PC-9 (cell line): ENCODE measurements at places on chromosomes 12 and 14.

- no peak for DNase-seq
Measured at GRCh38 chr12:116694653-116695463, 43.0 kb downstream of the SPRING1 start.

DNA sequence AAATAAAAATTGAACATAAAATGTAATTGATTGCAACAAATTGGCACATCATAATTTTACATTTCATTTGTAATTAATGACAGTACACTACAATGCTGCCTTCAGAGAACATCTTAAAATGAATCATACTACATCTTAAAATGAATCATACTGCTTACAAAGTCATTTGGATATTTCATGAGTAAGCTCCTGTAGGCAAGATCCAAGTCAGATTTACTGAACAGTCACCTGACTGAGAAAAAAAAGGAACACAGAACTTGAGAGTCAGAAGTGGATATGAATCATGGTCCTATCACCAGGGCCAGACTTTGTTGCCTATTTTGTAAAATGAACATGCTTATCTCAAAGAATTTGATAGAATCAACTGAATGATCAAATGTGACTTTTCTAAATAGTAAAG lies 32.7 kb upstream of the FBLN5 start:
- DNase-seq, result no peak

DNA sequence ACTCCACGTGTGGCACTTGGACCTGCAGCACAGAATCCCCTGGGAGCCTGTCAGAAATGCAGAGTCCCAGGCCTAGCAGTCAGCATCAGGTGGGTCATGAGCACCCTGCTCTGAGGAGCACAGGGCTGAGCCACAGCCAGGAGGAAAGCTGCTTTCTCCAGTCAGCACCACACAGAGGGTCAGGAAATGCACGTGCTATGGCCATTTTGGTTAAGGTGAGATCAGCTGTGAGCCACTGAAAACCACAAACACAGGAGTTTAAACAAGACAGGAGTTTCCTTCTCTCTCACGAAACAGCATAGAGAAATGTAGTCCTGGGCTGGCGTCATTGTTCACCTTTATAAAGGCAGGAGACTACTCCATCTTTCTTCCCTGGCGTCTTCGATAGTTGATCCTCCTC lies 204.5 kb upstream of the SFSWAP start:
- no peak for DNase-seq

DNA sequence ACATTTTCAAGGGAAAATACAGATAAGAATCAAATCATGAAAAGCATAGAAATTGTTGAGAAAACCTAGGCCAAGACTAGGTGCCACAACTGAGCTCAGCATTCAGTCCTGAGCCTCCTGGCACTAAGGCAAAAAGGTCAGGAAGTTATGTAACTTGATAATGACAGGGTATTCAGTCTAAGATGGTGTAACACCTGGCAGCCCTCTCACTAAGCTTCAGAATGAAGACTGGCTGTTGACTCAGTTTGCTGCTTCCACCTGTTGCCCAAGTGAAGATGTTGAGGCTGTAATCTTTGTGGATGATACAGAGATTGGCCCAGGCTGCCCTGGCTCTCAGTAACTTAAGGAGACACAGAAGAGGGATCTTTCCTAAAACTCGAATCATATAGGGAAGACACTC lies 19.6 kb downstream of the PROX2 start:
- peak; percentile 45 for DNase-seq

GRCh38 chr14:32564596-32564995 lies 235.5 kb downstream of the AKAP6 start:
- no peak for DNase-seq

- DNase-seq, result no peak
Measured at GRCh38 chr12:124188561-124189405, 106.1 kb upstream of the RFLNA start.

DNA sequence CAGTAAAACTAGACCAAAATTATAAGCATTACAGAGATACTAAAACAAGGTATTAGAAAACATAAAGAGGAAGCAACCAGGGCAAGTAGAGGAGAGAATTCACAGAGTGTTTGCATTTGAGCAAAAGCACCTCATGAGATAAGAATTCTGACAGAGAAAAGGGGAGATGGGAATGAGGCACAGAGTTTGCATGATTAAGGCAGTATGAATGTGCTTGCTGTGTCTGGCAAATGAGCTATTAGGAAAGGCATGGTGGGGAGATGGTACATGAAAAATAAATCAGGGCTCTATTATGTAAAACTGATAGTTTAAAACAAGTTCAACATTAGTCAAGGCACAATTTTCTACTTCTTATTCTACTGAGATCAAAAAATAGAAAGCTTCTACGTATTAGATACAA lies 23.1 kb downstream of the GARIN6 start:
- DNase-seq, result no peak

DNA sequence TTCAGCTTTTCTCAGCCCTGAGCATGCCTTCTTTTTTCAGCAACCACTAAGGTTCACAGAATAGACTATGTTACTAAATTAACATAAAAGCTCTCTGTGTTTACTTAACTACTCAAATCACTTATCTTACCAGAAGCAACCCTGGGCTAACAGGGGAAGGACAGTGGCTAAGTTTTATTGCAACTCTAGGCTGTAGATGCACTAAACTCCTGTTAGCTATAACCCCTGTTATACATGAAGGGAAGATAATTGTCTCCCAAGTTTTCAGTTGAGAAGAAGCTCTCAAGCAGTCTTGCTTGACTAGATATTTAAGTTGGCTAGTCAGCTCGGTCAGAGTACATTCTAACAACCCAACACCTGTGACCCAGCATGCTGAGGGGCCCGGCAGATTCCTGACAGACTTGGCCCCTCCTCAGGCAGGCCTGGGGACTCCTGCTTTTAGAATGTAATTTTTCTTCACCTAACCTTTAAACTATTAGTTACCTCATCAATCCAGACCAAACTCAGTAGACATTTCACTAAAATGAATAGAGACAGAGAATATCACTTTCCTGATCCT lies 464.5 kb downstream of the EGLN3 start:
- no peak for DNase-seq
